ENCODE measurements at places on chromosomes 7 and 10.

GRCh38 chr10:130771491-130771946 is 540.0 kb downstream of the TCERG1L start:
- DNase-seq, result no peak

- no peak for DNase-seq
Measured at GRCh38 chr7:51223505-51223904, 93.1 kb downstream of the COBL start.

DNA sequence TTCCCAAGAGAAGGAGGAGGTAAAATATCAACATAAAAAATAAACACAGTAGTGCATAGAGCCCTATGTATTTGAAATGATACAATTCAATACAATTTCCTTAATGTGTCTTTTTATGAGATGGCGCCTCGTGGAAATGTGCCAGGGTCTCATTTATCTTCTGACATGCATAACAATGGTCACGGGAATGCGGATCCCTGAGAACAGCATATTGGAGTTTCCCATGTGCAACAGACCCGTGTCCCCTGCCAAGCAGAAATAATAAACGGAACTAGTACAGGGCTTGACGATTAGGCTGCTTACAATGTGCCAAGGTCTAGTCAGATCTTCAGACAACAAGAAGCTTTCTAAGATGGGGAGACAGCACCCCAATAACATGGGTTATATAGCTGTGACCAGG is 217.9 kb downstream of the ARHGAP21 start:
- DNase-seq, result no peak

DNA sequence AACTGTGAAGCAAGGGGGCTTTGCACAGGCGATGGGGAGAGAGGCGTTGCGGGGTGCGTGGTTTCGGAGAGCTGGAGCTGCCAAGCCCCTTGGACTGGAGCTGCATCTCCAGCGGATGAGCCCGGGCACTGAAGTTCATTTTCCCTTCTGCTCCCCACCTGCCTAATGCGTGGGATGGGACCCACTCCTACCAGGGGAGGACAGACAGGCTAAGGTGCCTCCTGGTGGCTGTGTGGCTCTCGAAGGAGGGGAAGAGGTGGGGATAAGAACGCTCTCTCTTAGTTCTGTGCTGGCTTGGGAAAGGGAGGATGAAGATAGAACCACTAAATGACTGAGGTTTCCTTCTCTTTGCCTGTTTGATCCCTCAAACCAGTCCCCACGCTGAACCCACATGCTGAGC is 177.6 kb upstream of the PITRM1 start:
- DNase-seq, result no peak

- DNase-seq, result no peak
Measured at GRCh38 chr10:69847883-69848282, 46.2 kb downstream of the COL13A1 start.

DNA sequence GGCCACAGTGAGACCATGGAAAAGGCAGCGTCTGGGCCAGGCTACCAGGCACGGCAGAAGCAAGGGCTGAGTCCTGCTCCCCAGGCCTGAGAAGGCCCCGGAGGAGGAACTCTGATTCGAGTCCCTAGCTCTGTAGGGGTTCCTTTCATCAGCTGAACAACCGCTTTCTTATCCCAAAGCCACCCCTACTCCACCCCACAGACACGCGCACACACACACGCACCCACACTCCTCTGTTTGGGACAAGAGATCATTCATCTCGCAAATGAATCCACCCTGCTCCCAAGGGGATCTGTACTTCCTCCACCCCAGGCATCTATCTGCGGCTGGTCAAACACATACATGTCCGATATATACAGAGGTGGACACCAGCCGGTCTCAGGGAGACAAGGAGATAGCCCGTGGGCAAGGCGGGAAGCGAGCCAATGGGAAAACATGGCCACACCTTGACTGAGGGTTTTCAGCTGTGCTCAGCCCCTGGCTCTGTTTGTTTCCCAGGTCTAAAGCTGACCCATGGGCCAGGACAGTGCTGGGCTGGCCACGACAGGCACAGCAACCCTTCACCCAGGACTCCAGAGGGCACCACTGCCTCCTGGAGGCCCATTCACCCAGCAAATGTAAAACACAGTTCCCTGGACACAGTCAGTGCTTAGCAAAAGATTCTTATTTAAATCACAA is 7.3 kb downstream of the ZCCHC24 start:
- DNase-seq, result peak; percentile 6

GRCh38 chr10:61701055-61701705 is 38.5 kb downstream of the CABCOCO1 start:
- DNase-seq, result no peak

GRCh38 chr10:97821308-97822038 is 28.2 kb upstream of the GOLGA7B start:
- no peak for DNase-seq

DNA sequence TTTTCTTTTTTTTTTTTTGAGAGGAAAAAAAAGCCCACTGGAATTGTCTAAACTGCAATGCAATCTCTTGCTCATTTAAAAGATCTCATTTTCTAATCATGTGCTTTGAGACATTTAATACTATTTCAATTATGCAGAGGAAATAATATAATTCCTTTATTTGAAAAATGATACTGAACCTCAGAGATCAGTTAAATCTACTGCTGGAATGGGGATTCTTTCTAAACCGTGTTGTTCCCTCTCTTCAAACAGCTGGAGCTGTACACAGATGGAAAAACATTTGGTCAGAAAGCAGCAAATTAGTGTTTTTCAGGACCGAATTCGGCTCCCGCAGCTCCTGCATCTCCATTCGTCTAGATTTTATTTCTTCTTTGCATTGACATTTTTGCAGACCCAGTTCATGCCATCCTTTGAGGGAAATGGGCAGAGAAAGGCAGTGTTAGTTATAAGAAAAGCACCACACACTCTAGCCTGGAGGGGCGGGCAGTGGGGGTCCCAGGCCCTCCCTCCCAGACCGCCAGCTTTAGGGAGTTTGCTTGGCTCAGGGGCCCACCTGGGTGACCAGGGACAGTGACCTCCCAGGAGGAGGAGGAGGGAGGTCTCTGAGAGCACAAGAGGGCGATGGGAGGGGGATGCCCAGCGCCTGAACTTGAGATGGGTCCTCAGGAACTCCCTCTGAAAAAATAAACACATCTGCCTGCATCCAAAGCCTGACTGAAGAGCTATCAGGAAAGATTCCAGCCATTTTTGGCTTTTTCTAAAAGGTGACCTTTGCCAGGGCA is 32.4 kb downstream of the TRIM8 start:
- DNase-seq, result no peak

DNA sequence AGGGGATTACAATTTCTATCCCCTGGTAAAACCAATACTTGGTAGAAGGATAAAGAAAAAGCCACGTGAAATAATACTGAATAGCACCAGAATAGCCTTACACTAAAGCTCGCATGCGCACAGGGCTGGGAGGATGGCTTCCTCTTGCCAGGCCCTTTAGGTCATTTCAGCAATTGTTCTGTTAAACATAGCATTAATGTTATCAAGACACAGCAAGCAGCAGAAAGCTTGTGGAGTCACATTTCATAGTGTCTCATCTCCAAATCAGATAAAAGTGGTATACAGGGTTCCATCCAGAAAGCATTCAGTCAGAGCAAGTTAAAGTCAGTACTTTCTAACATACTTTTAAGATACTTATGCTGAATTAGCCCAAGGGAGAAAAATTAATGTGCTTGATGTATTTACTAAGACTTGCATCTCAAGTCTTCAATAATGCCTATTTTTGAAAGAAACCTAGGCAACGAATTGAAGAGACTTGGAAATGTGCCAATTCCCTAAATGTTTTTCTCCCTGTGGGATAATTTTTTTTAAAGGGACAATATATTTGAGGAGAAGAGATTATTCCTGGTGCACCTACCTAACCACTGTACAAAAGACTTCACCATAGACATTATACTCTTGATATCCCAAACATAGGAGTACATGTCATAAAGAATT is 14.3 kb upstream of the NPM3 start:
- no peak for DNase-seq

GRCh38 chr7:64951250-64951848 is 39.5 kb downstream of the ZNF117 start:
- DNase-seq, result no peak

- DNase-seq, result peak; percentile 70
Measured at GRCh38 chr10:14185316-14186045, 145.2 kb downstream of the FRMD4A start.

DNA sequence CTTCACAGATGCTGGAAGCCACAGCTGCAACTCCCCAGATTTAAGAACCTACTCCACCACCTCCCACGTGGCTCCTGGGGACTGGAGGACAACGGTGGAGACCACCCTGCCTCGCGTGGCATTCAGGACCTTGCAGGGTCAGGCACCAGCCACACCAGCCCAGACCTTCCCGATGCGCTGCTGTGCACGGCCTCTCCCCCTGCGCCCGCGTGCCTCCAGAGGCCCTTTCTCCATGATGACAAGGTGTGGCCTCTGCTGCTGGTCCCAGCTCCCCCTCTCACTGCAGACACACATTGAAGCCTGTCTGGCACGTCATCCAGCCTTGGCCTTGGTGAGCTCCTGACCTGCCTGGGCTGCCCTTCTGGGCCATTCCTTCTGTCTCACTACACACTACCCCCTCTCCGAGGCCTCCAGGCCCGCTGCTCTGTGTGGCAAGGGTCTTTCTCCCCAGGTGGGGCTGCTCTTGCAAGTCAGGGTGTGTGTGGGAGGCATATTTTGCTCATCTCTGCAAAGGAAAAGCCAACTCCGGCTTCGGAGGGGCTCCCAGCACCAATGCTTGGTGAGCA is 254.8 kb downstream of the MAD1L1 start:
- no peak for DNase-seq

- no peak for DNase-seq
Measured at GRCh38 chr10:89582022-89582421, 46.6 kb upstream of the SLC16A12 start.

GRCh38 chr7:69762821-69763352 is 164.6 kb downstream of the AUTS2 start:
- DNase-seq, result no peak

DNA sequence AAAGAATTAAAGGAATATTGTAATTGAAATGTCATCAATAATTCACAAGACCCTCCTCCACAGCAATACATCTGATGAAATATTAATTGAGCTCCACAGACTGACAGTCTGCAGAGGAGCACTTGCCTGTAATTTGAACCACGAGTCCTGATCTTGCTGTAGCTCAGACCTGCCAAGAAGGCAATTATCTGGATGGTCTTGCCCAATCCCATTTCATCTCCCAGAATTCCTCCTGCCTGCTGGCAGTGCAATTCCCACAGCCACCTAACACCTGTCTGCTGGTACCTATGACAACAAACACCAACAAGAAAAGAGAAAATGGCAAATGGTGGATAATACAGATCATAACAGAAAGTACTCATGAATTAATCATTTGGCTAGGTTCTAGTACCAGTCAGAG is 38.5 kb downstream of the ERCC6 start:
- no peak for DNase-seq

DNA sequence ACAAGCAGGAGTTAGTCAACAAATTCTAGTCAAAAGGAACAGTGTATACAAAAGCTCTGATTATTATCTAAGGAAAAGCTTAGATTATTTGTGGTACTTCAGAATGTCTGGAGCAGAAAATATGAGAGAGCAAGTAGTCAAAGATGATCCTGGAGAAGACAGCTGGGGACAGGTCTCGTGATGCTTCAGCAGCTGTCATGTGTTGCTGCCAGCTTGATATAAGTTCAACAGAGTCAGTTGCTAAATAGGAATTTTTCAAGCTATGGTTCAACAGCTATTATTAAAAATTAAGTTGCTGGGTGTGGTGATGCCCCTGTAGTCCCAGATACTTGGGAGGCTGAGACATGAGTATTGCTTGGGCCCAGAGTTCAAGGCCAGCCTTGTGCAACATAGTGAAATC is 240.0 kb upstream of the RHOBTB1 start:
- no peak for DNase-seq

- no peak for DNase-seq
Measured at GRCh38 chr7:48419401-48419800, 248.1 kb downstream of the ABCA13 start.

GRCh38 chr7:99193527-99194220 is 14.2 kb downstream of the KPNA7 start:
- DNase-seq, result no peak

DNA sequence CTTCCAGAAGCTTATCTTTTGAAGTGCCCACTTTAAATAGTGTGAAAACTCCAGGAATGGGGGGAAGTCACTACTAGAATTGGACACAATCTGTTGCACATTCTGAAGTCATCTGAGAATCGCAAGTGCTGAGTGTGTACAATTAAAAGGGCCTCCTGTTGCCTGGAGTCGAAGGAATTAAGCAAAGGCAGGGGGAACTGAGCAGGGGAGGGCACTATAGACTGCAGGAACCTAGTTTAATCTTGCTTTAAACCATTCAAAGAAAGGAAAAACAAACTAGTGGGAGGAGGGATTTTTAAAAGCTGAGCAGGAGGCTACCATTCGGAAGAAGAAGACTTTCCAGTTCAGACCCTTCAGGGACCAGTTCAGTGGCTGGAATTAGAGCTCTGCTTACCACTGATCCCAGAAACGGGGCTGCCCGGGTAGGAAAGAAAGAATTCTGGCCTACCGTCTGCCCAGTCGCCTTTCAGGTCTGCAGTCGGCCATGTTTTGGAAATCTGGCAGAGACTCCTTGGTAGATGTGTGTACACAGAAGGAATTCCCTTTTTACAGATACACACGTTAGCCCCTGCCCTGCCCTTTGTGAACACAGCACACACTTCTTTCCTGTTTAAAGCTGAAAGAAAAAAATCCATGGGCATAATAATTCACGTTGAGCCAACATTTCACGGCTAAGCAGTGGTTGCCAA is 610.6 kb upstream of the FOXK1 start:
- DNase-seq, result no peak

GRCh38 chr10:88908194-88908593 is 28.1 kb downstream of the STAMBPL1 start:
- DNase-seq, result no peak

DNA sequence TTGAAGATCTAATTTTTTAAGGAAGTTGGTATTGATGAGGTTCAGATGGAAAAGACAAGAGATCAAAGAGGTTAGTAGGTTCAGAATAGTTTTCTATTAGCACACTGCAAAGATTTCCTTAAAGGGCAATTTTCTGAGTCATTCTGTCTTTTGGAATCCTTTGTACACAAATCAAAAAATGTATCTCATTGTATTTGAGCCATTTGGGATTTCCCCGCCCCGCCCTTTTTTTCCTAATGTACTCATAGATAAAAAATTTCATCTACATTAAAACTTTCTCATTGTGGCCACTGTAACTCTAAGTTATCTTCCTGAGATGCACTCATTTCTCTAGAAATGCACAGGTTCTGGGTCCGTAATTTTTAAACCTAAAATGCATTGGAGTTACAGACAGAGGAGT is 12.1 kb downstream of the GIMAP6 start:
- DNase-seq, result no peak

DNA sequence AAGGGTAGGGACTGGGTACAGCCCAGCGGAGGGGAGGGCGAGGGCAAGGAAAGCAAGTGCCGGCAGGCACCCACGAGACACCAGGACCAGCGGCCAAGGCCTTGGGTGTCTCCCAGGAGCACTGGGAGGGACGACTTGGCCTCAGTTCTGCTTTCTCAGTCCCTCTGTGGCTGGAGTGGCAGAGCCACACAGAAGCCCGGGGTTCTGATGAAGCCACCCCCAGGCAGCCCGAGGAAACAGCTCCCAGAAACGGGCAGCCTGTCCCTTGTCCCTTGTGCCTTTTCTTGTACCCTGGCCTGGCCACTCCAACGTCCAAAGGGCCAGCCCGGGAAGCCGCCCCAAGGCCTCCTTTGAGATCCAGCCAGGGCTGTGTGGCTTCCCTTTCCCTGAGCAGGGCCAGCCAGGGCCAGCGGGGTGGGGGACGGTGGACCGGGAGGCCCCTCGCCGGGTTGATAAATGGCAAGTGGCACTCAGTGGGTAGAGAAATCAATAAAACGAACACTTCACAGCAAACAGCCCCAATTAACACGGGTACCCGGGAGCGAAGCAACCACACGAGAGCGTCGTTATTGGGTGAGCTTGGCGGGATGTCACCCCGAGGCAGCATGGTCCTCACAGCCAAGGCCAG is 69.8 kb upstream of the GNA12 start:
- DNase-seq, result no peak

- DNase-seq, result no peak
Measured at GRCh38 chr10:33115738-33116719, 158.0 kb upstream of the ITGB1 start.
